ENCODE measurements at places on chromosomes 2 and 18.
A peak's percentile ranks its signal among the peaks of the same experiment; 100 is the strongest.

DNA sequence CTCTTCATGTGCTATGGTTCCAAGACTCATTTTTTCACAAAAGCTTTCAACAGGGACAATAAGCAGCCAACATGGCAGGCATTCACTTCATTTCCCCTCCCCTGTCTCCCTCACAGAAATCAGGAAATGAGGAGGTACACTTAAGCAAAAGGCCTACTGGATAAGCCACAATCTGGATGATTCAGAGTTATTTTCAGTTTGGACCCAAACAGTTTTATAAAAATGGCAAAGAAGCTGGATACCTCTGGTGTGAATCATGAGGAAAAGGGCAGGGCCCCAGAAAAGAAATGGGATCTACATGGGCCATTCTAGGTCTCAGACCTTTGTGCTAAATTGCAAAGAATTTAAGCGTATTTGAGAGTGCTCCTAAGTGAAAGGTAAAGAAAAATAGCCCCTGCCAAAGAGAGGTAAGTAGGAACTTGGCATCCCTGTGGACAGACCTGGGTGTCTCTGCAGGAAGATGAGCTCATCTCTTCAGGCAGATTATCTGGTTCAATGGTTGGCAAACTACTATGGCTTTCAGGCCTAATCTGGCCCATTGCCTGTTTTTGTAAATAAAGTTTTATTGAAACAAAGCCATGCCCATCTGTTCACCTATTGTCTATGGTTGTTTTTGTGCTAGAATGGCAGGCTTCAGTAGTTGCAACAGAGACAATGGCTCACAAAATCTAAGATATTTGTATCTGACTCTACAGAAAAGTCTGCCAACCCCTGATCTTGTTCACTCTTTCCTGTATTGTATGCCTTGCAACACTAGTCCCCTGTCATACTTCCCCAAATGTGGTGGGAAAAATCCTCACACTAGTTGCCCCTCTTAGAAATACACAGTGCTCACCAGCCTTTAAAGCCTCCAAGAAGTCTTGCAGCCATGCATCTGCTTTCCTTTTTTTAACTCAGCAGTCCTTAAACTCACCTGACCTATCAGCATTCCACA is 315.0 kb downstream of the ALK start:
- DNase-seq = peak; percentile 96

DNA sequence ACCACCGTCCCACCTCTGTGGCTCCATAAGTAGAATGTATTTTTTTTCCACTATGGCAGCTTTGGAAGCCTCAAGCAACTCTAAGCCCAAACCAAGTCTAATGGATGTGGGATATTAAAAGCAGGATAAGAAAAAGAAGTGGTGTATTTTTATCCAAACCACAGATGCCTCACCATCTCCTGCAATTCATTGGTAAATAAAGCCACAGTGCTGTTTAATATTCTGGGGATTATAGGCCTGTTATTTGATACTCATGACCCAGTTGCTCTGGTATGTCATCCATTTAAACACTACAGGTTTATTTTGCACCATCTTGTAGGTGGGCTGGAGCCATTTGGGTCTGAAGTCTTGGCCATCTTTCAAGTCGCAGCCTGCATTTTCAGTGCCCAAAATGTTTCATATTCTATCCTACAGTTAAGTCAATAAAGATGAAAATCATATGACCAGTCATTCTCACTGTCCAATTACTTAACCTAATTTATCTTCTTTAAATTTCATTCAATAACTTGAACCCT is 279.5 kb upstream of the EPHA4 start:
- DNase-seq = no peak

DNA sequence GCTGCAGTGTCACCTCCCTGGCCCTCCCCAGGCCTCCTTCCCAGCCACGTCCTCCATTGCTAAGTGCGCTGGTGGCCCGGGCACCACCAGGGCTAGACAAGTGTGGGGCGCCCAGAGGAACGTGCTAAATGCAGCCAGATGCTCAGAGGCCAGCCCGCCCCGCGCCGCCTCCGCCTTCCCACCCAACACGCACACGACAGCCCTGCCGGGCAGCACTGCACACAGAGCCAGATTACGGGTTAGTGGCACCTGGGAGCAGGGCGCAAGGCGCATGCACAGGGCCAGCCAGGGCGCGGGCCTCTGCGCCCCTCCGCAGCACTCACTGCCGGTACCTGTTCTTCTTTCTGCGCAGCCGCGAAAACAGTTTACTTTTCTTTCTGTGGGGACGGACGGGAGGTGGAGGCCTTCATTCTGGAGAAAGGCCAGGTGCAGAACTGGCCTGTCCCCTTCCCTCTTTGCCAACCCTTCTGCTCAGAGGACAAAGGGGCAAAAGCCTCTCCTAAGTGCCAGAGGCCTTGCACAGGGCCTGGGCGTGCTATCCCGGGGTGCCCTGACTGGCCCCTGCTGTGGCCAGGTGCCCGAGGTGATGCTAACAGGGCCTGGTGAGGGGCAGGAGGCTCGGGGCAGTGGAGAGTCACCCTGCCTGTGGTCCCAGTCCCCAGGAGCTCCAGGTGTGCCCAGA is 46.5 kb downstream of the BIN1 start:
- no peak for DNase-seq

GRCh38 chr2:65458999-65459398 is 26.6 kb upstream of the SPRED2 start:
- peak; percentile 85 for DNase-seq
